Naive B cell (primary cell): ENCODE measurements at places on chromosomes 1 and 21. TPM values are rescaled to one million over a fixed set of nuclear protein-coding genes. Genes with fewer than 3 reads are reported as not detected.

Gene OR2L8
- polyA plus RNA-seq, result not detected

DNA sequence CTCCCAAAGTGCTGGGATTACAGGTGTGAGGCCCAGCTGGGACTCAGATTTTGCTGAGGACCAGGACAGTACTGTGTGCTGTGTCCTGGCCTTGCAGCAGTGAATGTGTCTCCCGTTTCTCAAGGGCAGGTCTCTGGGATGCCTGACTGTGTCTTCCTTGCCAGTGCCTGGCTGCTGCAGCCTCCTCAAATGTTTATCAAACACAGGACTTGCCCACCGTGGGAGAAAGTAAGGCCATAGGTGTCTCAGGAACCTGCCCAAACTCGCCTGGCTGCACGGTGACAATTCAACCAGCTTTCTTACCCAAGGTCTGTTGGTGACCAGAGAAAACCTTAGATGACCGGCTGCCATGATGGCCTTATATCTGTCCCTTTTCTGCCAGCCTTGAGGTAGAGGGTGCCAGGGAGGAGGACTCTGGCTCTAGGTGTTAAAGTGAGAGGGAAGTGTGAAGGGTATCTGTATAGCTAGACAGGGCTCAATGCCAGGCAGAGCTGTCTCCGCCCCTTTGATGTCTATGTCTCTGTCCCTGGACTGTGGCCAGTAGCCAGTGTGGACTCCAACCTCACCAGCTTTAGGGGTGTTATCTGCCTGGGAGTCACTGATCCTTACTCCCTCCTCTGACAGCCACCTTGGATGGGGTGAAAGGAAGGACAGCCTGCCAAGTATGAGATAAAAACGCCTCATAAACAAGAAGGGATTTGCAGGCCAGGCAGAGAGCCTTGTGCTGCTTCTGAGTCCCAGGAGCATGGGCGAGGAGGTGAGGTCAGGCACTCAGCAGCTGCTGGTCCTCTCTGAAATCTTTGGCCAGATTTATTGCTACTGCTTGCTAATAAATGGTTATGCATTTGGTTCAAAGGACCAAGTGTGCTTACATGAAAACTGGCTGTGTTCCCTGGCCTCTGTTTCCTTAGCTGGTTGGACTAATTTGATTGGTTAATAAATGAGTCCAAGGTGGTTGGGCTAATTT is 22.3 kb downstream of the IL6R start:
- H3K4me1 ChIP-seq, result no peaks in the 10 kb centered on the region
- H3K27ac ChIP-seq, result no peak overlapping the region
- H3K36me3 ChIP-seq, result no peaks in the 10 kb centered on the region
- DNase-seq, result no peak
- no peak overlapping the region for H3K4me3 ChIP-seq
- H3K27me3 ChIP-seq, result no peaks in the 10 kb centered on the region

Gene TEX38
- polyA plus RNA-seq, result not detected

GRCh38 chr1:155174324-155175280 is 953 bp downstream of the TRIM46 start:
- no peak for DNase-seq
- peaks cover 2% of the 10 kb centered on the region for H3K36me3 ChIP-seq
- peaks cover 41% of the 10 kb centered on the region for H3K4me1 ChIP-seq

DNA sequence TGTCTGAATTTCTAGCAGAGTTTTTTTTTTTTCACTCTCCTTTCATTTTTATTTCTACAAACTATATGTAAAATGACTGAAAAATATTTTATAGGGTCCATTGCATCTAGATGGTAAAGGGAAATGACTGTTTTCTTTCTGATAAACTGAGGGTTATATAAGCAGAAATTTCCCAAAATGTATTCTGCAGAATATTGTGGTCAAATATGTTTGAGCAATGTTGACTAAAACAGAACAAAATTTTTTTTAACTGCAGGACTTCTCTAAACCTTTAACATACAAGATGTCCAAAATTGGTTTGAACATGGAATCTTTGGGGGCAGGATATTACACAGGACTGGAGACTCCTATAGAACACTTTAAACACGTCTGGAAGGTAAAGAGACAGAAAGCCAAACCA is 190.5 kb downstream of the TOMM20 start:
- H3K4me1 ChIP-seq, result peaks cover 7% of the 10 kb centered on the region
- H3K27ac ChIP-seq, result no peak overlapping the region
- no peak for DNase-seq
- no peaks in the 10 kb centered on the region for H3K36me3 ChIP-seq
- H3K27me3 ChIP-seq, result no peaks in the 10 kb centered on the region

- H3K4me1 ChIP-seq, result peaks cover 8% of the 10 kb centered on the region
- H3K4me3 ChIP-seq, result no peak overlapping the region
- DNase-seq, result no peak
- no peaks in the 10 kb centered on the region for H3K27me3 ChIP-seq
Observed at GRCh38 chr1:86714561-86715244, 10.3 kb downstream of the SH3GLB1 start.

DNA sequence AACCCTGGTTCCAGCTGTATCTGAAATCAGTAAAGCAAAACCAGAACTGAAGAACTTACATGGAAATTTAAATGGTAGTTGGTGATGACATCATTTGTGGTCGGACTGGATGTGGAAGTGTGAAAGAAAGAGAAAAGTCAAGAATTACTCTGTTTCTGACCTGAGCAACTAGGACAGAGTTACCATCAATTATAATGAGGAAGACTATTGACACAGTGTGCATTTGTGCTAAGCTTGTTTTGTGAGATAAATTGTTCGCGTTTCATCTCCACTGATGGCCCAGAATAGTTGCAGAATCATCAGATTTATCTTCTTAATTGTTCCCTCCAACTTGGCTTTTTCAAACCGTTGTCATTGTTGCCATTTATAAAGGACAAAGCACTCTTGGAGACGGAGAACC is 410.6 kb upstream of the DEPDC1 start:
- H3K4me1 ChIP-seq, result no peaks in the 10 kb centered on the region
- H3K36me3 ChIP-seq, result no peaks in the 10 kb centered on the region
- H3K27me3 ChIP-seq, result no peaks in the 10 kb centered on the region

- DNase-seq, result no peak
- peaks cover 33% of the 10 kb centered on the region for H3K27me3 ChIP-seq
- no peak overlapping the region for H3K4me3 ChIP-seq
- no peak overlapping the region for H3K27ac ChIP-seq
- no peaks in the 10 kb centered on the region for H3K4me1 ChIP-seq
- H3K36me3 ChIP-seq, result no peaks in the 10 kb centered on the region
Observed at GRCh38 chr1:245434280-245434679, 279.5 kb downstream of the KIF26B start.

- H3K27ac ChIP-seq, result no peak overlapping the region
- no peak overlapping the region for H3K4me3 ChIP-seq
- no peaks in the 10 kb centered on the region for H3K4me1 ChIP-seq
- peaks cover 11% of the 10 kb centered on the region for H3K27me3 ChIP-seq
- no peaks in the 10 kb centered on the region for H3K36me3 ChIP-seq
Observed at GRCh38 chr1:160925652-160926244, 28.9 kb downstream of the ITLN2 start.

Gene APOBEC4
- polyA plus RNA-seq, result not detected

DNA sequence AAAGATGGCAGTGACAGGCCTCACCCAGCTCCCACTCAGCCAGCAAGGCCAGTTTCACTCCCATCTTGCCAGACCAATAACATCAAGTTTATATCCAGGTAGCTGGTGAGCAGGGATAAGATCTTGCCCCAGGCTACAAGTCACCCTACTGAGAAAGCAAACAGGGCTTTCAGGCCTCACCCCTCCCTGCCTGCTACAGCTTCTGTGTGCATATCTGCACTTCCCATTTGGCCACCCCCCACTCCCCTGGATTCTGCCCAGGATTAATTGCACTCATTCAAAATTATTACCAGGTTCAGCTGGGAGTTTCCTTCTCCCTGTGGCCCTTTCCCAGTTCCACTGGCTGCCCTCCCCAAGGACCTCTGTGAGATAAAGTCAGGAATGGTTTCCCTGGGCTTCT is 352.1 kb downstream of the TBX15 start:
- H3K27me3 ChIP-seq, result no peaks in the 10 kb centered on the region
- H3K4me1 ChIP-seq, result no peaks in the 10 kb centered on the region
- DNase-seq, result no peak
- no peak overlapping the region for H3K27ac ChIP-seq

- H3K4me1 ChIP-seq, result no peaks in the 10 kb centered on the region
- peaks cover 4% of the 10 kb centered on the region for H3K27me3 ChIP-seq
- no peak overlapping the region for H3K4me3 ChIP-seq
- H3K36me3 ChIP-seq, result no peaks in the 10 kb centered on the region
- no peak overlapping the region for H3K27ac ChIP-seq
- no peak for DNase-seq
Observed at GRCh38 chr21:39763272-39763970, 18.4 kb downstream of the IGSF5 start.

Gene CCDC190
- not detected for polyA plus RNA-seq

Gene PRR9
- not detected for polyA plus RNA-seq

Gene TBX19
- polyA plus RNA-seq, result 4.3 TPM

Gene TTC22
- polyA plus RNA-seq, result 0.97 TPM

- peaks cover 4% of the 10 kb centered on the region for H3K36me3 ChIP-seq
- H3K27ac ChIP-seq, result no peak overlapping the region
- H3K4me1 ChIP-seq, result no peaks in the 10 kb centered on the region
- no peak for DNase-seq
- no peaks in the 10 kb centered on the region for H3K27me3 ChIP-seq
- H3K4me3 ChIP-seq, result no peak overlapping the region
Observed at GRCh38 chr1:2372551-2373490, 18.5 kb downstream of the MORN1 start.

Gene FALEC
- polyA plus RNA-seq, result 1.5 TPM

GRCh38 chr1:158093376-158093775 is 87.3 kb upstream of the CD1D start:
- peaks cover 12% of the 10 kb centered on the region for H3K27me3 ChIP-seq
- DNase-seq, result no peak
- H3K4me1 ChIP-seq, result no peaks in the 10 kb centered on the region
- H3K36me3 ChIP-seq, result no peaks in the 10 kb centered on the region
- H3K4me3 ChIP-seq, result no peak overlapping the region

GRCh38 chr1:25651036-25651640 is 34.5 kb downstream of the MAN1C1 start:
- H3K27me3 ChIP-seq, result peaks cover 11% of the 10 kb centered on the region
- no peak for DNase-seq
- H3K4me1 ChIP-seq, result no peaks in the 10 kb centered on the region
- no peak overlapping the region for H3K4me3 ChIP-seq
- no peak overlapping the region for H3K27ac ChIP-seq
- H3K36me3 ChIP-seq, result no peaks in the 10 kb centered on the region

GRCh38 chr1:26353976-26354820 is at the start of gene CRYBG2:
Gene CRYBG2, minus strand, starts transcription at chr1:26354130. Its CDS starts 7,473 bp downstream, at chr1:26346657.
- H3K27me3 ChIP-seq, result peaks cover 35% of the 10 kb centered on the region
- no peak within 1 kb of the TSS for H3K4me3 ChIP-seq
- no peaks in the 10 kb centered on the region for H3K36me3 ChIP-seq
- DNase-seq, result no peak

Gene CELA3A
- not detected for polyA plus RNA-seq

Gene C1orf159
- polyA plus RNA-seq, result 3.9 TPM

DNA sequence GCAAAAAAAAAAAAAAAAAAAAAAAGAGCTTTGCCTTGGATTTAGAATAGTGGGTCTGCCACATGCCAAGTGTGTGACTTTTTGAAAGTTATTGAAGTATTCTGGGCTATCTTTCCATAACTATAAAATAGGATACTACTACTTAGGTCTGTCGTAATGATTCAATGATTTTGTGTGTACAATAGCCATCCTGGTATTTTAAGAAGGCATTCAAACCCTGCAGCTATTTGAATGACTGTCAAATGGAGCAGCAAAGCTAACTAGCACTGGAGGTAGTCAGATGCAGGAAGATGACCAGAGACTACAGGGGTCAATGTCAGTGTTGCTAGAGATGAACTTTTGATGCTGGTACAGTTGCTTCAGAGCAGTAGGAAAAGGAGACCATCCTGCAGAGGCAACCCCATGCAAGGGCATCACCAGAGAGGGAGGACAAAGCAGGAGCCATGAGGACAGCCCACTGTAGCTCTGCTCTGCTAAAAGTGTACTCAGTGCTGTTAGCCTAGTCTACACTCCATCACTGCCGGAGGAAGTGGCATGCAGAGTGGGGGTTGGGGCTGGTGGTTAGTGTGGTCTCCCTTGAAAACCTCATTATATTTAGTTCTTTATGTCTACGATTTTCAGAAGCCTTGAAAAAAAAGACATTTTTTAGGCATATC is 29.0 kb downstream of the DUSP10 start:
- no peaks in the 10 kb centered on the region for H3K27me3 ChIP-seq
- peaks cover 4% of the 10 kb centered on the region for H3K36me3 ChIP-seq
- peaks cover 42% of the 10 kb centered on the region for H3K4me1 ChIP-seq
- peak overlapping the region; percentile 84 for H3K27ac ChIP-seq
